Activated T-cell treated with anti-CD3 and anti-CD28 coated beads for 1 hour (primary cell): ENCODE measurements at places on chromosomes 4 and X.

DNA sequence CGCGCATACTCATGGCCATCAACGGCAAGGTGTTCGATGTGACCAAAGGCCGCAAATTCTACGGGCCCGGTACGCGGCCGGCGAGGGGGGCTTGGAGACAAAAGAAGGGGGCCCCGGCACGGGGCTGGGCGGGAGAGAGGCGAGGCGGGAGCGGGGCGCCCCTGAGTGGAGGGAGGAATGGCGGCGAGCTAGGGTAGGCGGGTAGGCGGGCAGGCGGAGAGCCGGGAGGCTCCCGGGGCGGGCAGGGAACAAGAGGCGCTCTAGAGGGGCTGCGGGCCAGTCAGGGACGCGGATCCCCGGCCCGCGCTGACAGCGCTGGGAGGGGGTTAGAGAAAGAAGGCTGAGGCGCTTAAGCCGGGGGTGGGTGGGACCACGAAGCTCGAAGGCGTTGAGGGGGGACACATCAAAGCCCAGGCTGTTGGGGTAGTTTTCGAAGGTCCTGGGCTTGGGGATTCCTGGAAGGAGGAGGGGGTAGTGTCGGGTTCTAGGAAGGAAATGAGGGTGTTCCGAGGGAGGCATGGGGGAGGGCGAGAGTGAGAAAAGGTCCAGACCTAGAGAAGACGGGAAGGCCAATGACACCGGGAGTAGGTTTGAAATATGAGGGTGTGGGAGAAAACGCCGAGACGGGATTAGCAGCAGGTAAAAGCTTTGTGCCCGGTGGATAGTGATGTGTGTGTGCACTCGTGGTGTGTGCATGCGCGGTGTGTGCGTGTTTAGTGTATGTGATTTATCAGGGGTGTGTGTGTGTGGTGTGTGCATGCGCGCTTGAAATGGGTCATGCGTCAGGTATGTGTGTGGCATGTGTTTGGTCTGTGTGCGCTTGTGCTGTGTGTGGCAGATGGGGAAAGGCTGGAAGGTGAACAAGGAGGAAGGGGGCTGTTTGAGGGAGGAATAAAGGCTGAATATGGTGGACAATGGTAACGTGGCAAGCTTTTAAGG, 807 bp downstream of the PGRMC1 start:
- peak; percentile 1 for DNase-seq

GRCh38 chrX:9530848-9531274, 66.0 kb downstream of the TBL1X start:
- DNase-seq: peak; percentile 18

DNA sequence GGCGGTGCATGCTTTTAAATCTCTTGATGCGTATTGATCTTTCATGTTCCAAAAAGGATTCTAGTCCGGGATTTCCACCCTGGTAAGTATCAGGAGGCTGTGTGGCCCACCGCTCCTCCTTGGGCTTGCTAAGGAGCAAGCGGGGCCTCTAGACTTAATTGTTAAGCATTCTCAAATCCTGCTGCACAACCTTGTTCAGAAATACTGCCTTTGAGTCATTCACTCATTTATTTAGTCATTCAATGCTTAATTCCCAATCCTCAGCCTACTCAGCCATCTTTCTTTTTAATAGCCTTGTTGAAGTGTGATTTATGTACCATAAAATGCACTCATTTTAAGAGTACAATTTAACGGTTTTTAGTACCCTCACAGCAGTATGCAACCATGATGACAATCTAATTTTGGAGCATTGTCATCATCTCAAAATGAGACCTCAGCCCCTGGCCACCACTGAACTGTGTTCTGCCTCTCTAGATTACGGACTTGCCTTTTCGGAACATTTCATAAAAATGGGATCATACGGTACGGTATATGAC, 15.6 kb upstream of the SLC2A9 start:
- DNase-seq: no peak

GRCh38 chr4:703336-704197, 2.1 kb upstream of the PCGF3 start:
- no peak for DNase-seq

- no peak for DNase-seq
Measured at GRCh38 chrX:1767026-1767425, 152.2 kb downstream of the ASMT start.
